ENCODE measurements at places on chromosomes 3 and 15.

GRCh38 chr3:13596426-13597205 is 47.7 kb downstream of the FBLN2 start:
- DNase-seq, result no peak

GRCh38 chr3:117059067-117059955 is 349.7 kb downstream of the TUSC7 start:
- DNase-seq, result no peak

DNA sequence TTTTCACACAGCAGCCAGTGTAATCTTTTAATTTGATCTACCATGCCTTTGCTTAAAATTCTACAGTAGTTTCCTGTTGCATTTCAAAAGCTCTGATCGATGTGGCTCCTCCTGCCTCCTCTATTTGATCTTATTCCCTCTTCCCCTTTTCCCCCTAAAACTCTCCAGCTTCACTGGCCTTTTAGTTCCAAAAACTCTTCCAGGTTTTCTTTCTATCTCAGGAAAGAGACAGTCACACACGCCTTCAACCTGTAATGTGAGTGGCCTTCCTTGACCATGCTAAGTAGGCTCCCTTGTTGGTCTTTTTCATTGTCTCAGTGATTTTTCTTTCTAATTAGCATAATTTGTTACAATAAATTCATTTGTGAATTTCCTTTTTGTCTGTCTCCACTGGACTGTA is 985 bp downstream of the TEX9 start:
- no peak for DNase-seq

GRCh38 chr15:53808058-53808706 is 48.7 kb upstream of the WDR72 start:
- DNase-seq, result no peak

Measured in right cardiac atrium (tissue), 5 donors.